ENCODE measurements at places on chromosomes 16 and 17.
A peak's percentile ranks its signal among the peaks of the same experiment; 100 is the strongest.

DNA sequence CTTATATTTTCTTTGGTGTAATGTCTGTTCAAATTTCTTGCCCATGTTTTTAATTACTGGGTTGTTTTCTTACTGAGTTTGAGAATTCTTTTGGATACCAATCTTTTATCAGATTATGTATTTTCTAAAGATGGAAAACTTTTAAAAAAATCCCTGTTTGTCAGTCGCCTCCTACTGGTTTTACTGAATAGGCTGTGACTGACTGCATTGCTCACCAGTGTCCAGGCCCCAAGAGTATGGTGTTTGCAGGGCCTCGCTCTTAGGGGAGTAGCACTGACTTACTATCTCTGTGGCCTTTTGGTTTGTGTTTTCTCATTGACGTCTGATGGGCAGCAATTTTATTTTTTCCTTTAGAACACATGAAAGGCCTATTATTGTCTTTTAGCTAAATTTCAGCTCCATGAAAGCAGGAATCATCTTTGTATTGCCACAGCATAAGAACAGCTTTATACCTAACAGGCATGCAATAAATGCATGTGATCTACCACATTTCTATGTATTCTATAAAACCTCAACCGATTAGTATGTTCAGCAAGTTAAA lies 188.4 kb downstream of the AATF start:
- no peak for DNase-seq

DNA sequence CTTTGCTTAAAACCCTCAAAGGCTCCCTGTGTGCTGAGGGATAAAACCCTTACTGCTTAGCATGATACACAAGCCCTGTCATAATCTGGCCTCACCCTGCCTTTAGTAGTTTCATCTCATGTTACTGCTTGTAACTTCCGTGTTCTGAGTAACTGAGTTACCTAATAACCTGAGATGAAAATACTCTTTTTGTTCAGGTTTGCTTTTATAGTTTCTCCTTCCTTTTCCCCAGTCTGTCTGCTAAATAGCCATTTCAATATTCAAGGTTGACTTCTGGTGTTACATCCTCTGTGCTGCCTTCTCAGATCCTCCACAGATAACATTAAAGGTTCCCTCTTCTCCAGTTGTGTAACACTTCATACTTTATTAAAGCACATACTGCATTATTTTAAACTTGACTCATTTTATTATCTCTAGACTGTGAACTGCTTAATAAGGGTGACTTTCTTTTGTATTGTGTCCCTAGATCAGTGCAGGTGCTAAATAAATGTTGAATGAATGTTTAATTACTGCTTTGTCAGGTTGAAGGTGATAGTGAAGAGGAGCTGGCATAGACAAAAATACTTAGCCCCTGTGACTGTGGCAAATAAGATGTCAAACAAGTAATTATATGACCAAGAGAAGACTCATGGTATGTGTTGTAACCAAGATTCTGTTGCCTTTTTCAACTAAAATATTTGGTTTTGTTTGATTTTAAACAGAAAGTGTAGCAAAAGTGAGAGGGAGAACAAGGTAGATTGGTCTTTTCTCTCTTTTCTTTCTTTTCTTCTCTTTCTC lies 47.8 kb downstream of the NFAT5 start:
- DNase-seq = no peak

DNA sequence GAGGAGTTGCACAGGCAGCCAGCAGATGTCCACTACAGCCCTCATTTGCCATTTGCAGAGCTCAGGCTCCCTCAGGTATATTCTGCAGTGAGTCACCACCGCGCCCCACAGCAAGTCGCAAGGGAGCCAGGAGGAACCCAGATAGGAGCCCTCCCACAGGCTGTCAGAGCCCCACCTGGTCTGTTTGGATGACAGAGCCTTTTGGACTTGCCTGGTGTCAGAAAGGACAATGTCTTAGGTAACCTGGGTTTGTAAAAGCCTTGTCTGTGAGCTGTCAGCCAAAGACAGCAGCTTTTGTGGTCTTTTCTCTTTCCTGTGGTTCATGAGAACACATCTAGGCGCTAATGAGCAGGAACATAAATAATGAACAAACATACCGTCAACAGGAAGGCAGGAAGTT lies 70.9 kb downstream of the GNAO1 start:
- DNase-seq = no peak

- no peak for DNase-seq
Observed at GRCh38 chr16:65305266-65305959, 183.6 kb upstream of the CDH11 start.

DNA sequence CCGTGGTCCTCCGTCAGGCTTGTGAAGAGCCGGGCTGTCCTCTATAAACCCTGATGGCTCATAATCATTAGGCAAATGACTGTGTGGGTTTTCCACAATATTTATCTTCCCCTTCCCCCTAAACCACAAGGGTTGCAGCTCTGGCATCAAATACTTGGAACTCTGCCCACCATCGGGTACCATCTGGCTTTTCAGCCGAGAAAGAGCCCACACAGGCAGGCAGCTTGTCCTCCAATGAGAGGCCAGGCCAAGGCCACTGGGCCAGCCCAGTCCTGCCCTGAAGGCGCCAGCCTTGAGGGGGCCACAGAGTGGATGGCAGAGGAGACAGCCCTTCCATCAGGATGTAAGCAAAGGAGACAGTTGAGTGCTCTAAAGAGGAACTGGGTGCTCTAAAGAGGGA lies 31.8 kb upstream of the NAT9 start:
- DNase-seq = peak; percentile 48

DNA sequence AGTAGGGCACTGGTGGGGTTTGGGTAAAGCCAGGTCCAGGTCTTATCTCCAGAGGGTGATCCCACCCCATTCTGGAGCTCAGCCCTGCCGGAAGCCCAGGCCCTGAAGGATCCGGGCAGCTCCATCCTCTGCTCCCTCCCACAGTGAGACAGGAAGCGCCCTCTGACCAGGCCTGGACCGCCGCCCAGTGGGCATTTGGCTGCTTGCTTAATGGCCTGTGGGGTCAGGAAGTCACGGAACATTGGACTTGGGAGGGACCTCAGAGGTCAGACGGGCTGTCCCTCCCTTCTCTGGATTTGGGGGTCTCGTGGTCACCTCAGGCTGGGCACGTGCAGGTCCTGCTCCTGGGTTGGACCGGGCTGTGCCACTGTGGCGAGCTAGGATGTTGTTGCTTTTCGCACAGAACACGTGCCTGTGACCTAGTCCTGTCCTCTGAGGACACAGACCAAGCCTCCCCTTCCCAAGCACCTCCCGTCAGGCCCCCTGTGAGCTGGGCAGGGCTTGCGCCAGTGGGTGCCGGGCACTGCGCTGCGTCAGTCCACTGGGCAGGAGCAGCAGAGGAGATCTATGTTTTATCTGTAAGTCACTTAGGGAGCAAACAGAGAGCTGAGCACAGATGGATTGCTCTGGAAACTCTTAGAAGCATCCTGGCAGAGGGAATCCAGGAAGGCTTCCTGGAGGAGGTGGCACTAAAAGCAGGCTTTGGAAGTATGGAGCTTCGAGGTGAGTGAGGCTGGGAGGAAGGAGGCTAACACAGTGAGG lies 49.4 kb upstream of the GSE1 start:
- DNase-seq = no peak

GRCh38 chr17:76147211-76148014 lies 6.4 kb upstream of the FOXJ1 start:
- DNase-seq = no peak

DNA sequence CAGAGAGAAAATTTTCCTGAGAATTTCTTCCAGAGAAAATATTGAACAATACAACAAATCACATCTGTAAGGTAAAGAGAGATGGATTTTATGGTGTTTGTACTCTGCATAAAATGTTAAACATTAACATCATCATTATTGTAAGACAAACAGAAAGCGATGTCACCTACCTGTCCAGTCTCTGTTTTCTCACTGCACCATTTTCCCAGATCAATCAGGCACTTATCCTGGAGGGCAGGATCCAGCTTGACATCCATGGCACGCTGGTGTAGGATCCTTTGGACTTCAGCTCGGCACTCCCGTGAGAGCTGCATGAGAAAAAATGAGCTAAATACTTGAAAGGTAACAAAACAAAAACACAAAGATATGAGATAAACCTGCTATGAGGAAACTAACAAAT lies 55.9 kb upstream of the CLEC18B start:
- DNase-seq = no peak

GRCh38 chr17:41687828-41688640 lies 651 bp upstream of the EIF1 start:
- peak; percentile 68 for DNase-seq

GRCh38 chr17:16255481-16255921 lies 38.5 kb downstream of the PIGL start:
- no peak for DNase-seq

DNA sequence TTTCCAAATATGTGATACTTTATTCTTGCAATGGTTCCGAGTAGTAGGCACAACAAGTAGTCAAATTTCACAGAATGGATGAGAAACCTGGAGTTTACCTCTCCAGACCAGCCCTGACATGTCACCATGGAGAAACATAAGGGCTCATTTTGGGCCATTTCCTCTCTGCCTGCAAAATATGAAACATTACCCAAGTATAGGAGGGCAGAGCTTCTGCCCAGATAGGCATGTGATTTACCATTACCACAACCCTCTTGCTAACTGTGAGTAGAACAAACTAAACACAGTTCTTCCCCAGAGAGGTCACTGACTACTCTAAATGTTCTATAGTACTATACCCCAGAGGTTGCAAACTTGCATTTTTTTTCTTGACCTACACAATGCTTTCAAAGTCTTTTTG lies 15.7 kb upstream of the KPNB1 start:
- DNase-seq = no peak

DNA sequence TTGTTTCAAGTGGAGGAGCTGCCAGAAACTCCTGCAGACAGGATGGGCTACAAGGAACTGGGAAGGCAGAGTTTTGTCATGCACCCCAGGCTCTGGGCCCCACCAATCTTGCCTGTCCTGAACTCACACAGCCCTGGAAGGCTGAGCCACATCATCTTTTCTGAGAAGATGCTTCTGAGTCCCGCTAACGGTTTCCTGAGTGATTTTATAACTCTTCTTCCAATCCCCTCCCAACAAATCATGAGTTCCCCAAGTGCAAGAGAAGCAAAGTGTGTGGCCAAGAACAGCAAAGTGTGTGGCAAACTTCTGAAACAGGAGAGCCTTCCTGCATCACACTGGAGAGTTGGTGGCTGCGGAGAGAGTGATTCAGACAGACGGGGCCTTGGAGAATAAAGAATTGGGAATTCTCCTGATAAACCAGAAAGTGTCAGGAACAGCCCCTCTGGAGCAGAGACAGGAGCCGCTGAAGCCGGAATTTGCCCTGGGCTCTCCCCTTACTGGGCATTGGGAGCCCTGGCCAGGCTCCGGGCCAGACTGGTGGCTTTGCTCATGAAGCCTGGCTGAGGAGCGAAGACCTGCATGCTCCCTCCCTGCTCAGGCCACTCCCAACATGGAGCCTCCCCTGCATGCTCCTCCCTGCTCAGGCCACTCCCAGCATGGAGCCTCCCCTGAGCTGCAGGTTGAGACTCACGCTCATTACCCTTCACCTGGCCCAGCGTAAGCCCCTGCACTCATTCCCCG lies 47.2 kb downstream of the PITPNM3 start:
- DNase-seq = no peak

GRCh38 chr17:10149573-10150399 lies 48.6 kb downstream of the GAS7 start:
- DNase-seq = peak; percentile 56

- peak; percentile 58 for DNase-seq
Observed at GRCh38 chr16:48054881-48055601, 100.8 kb downstream of the ABCC12 start.

GRCh38 chr16:68668266-68668665 lies 23.2 kb downstream of the CDH3 start:
- DNase-seq = no peak

DNA sequence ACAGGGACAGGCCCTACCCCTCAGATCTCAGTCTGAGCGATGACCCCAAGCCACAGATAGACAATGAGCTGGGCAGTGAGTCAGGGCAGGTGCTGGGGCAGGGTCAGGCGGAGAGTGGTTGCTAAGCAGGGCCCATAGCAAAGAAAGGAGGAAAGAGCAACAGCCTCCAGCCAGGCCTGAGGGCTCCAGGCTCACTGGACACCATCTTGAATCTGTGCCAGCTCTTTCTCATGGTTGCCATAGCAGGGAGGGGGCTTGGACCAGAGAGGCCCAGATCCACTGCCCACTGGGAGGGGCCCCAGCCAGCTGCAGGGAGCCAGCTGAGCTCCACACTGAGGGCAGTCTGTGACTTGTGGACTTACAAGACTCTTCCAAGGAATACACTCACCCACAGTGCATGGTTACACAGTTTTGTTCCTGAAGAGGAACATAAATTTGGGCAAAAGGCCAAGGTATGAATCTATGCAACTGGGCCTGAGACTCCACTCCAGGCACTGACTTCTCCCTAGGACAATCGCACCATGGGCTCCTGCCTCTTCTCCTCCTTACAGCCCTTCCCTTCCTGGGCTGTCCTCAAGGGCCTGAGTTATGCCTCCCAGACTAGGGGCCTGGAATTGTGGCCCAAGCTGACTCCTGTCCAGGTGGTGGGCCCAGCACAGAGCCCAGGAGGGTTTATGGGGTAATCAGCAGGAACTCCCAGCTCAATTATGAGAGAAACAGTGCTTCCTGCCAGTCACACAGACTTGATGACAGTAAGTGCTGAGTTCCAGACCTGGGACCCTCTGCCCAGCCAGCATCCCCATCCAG lies 59.9 kb downstream of the BEAN1 start:
- no peak for DNase-seq

DNA sequence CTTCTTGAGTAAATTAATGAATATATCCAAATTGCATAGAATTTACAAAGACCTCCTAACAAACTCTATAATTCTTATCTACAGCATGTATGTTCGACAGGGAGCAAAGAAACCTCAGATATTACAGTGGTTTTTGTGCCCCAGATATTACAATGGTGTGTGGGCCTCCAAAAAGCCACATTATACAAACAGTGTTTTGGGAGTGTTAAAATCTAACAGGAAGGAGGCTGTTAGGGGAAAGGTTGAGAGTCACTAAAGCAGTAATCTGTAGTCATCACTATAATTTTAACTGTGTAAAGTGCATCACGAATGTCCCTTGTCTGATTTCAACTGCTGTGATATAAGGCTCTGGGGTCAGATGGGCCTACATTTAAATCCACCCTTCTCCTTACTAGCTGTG lies 400.2 kb upstream of the C16orf82 start:
- no peak for DNase-seq

- no peak for DNase-seq
Observed at GRCh38 chr17:6555331-6556120, 829 bp downstream of the PITPNM3 start.

GRCh38 chr17:77228241-77228752 lies 87.5 kb downstream of the SEC14L1 start:
- no peak for DNase-seq

DNA sequence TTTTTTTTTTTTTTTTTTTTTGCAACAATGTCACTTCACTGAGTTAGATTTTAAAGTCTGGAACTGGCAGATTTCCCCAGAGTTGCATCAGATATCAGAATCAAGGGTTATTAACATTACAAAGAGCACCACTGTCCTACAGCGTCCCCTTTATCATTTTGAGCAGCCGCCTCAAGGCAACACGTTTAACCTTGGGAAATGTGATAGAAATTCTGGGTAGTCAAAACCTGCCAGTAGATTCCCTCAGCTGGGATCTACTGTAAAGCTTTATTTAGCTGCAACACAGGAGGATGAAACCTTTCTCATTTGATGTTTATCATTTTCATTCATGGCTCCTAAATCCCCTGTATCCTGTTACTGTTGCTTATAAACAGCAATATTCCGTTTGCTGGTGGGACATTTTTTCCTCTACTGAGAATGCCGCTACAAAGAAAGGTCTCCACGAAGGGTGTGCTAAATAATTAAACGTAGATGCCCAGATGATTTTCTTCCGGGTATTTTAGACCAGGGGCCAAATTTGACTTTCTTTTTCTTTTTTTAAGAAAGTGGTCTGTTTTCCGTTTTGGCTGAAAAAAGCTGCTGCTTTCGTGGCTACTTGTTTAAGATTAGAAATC lies 436.1 kb upstream of the GOT2 start:
- DNase-seq = no peak

GRCh38 chr17:22492331-22492730 lies 800.0 kb downstream of the KCNJ18 start:
- peak; percentile 13 for DNase-seq
